ENCODE measurements at places on chromosomes 11 and 22.
A peak's percentile ranks its signal among the peaks of the same experiment; 100 is the strongest.

GRCh38 chr11:128725630-128726319 is 31.9 kb downstream of the FLI1 start:
- DNase-seq = peak; percentile 60

GRCh38 chr11:110019675-110020074 is 73.5 kb upstream of the ZC3H12C start:
- no peak for DNase-seq

GRCh38 chr11:13261591-13262061 is 16.0 kb upstream of the BMAL1 start:
- DNase-seq = peak; percentile 55

GRCh38 chr22:21992593-21993237 is 10.1 kb upstream of the TOP3B start:
- DNase-seq = no peak

GRCh38 chr11:68686486-68686885 is 2.1 kb downstream of the GAL start:
- DNase-seq = no peak

GRCh38 chr11:132039521-132039920 is 669.1 kb downstream of the NTM start:
- DNase-seq = no peak

DNA sequence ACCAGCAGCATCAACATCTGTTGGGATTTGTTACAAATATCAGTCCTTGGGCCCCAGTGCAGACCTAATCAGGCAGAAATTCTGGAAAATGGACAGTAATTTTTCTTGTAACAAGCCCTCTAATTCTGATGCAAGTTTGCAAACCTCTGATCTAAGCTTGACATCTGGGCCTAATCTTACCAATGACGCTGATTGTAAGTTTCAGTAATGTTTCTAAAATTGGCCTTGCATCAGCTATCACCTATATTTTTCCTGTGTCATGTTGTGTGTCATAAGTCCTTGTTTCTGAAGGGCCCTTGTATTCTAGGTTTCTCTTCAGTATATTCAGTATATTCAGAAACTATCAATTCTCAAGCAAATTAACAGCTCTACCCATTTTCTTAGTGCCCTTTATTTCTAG is 36.4 kb downstream of the ZNF215 start:
- DNase-seq = no peak

DNA sequence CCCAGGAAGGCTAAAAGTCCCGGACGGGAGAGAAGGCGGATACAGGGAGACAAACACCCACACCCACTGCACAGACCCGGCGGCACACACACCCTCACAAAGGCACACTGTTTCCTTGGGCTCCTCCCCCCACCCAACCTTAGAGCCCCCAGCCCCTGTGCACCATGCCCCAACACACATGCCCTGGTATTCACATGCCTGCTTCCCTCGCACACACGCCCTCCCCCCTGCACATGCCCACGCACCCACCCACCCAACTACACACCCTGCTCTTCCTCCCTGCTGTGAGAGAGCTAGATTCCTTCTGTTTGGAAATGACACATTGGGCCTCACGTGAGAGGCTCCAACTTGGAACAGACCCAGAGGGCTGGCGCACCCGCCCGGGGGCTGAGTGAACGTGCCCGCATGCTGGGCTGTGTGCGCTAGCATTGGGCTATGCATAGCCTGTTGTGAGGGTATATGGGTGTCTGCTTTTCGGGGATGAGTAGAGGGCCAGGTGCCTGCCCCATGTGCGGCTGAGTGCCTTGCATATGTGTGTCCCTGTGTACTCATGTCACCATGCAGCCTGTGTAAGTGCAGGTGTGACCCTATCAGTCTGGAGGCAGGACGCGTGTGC is 518 bp upstream of the CHRM1 start:
- DNase-seq = no peak

DNA sequence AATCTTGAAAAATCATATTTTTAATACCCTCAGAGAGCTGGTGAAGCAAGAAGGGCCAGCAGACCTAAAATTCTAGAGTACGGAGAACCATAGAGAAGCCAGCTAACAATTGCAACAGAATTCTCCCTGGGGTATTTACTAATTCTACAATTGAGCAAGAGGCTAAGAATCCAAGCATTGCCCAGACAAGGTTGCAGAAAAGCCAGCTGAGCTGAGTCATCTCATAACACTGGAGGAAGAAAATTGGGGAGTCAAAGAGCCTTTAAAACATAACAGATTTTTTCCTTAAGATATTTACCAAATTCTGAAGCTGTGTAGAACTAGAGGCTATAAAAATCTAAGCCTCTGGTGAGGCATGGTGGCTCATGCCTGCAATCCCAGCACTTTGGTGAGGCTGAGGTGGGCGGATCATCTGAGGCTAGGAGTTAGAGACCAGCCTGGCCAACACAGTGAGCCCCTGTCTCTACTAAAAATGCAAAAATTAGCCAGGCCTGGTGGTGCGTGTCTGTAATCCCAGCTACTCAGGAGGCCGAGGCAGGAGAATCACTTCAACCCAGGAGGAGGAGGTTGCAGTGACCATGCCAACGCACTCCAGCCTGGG is 13.6 kb upstream of the TMEM216 start:
- peak; percentile 92 for DNase-seq

GRCh38 chr11:125215976-125216375 is 51.4 kb downstream of the PKNOX2 start:
- DNase-seq = no peak

DNA sequence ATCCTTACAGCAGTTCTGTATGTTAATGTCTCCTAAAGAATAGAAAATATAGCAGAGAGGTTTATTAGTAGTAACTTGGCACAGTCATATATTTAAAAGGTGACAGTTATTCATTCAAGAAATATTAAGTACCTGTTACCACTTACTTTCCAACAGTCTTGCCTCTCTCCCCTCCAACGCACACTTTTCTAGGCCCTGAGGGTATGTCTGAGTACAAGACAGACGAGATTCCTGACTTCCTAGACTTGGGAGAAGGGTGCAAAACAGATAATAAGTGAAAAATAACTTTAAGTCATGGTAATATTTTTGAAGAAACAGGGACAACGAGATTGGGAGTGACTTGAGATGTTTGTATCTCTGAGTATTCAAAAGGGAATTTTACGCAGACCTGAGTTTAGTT is 1.6 kb downstream of the EIF3L start:
- DNase-seq = no peak

DNA sequence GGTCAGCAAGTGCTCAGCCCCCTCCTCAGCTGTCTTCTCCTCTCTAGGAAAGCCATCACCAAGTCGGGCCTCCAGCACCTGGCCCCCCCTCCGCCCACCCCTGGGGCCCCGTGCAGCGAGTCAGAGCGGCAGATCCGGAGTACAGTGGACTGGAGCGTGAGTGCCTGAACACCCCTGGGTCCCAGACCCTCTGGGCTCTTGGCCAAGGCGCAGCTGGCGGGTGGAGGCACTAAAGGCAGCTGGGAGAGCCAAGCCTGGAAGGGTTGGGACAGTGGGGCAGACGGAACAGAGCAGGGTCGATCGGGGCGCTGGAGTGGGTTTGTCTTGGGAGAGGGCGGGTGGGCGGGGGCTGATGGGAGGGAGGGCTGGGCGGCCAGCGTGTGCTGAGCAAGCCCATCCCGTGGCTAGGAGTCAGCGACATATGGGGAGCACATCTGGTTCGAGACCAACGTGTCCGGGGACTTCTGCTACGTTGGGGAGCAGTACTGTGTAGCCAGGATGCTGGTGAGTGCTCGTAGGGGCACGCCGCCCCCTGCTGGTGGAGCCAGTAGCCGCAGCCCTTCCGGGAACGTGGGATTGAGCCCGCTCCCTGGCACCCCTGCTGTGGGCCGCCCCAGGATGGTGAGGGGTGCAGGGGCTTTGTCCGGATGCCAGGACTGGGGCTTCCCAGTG is 14.1 kb upstream of the MDK start:
- DNase-seq = no peak

- DNase-seq = no peak
Measured at GRCh38 chr11:34252651-34253050, 105.2 kb downstream of the ABTB2 start.
